ENCODE measurements at places on chromosomes 6 and 20. TPM values are rescaled to one million over a fixed set of nuclear protein-coding genes. Genes with fewer than 3 reads are reported as not detected.

GRCh38 chr20:51640743-51641142 lies 98.2 kb upstream of the NFATC2 start:
- no peak for DNase-seq

DNA sequence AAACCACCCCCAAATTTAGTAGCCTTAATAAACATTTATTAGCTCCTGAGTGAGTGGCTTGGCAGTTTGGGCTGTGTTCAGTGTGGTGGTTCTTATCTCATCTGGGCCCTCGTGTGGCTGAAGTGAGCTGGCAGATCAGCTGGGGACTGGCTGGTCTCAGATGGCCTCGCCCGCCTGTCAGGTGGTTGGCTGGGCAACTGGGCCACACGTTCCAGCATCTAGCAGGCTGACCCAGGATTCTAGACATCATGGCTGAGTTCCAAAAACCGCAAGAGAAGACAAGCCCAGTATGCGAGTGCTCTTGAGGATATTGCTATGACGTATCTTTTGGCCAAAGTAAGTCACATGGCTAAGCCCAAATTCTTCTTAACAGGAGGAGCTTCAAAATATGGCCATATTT lies 28.9 kb downstream of the EIF2S2 start:
- DNase-seq, result no peak

DNA sequence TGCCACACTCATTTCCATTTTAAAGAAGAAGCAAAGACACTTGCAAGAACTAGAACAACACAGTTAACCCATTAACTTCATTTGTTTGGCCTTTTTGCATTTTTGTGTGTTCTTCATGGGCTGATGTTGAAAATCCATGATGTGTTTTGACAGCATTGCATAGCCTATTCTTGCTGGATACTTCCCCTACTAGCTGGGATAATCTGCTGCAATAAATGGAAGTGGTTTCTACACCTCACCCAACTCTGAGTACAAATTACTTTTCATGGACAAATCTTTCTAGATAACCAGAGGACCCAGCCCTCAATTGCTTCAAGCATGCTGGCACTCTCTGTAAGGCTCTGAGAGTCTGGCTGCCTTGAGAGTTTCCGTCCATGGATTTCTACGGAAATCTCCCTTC lies 26.5 kb downstream of the CST9L start:
- DNase-seq, result no peak

The ADGRB3 gene
- 1.7 TPM for total RNA-seq

The SPINT4 gene
- not detected for total RNA-seq
